Activated CD4-positive, alpha-beta T cell treated with anti-CD3 and anti-CD28 coated beads, Interleukin-2, Interleukin-6, amounts not matched to agents 100 ng/mL and 50 ng/mL, durations not matched to agents 16 hours and 8 hours (primary cell): ENCODE measurements at places on chromosomes 6 and 20.

GRCh38 chr6:51467231-51467952, 620.0 kb downstream of the PKHD1 start:
- DNase-seq, result no peak

- DNase-seq, result no peak
Observed at GRCh38 chr20:41100001-41100480, 37.3 kb upstream of the PLCG1 start.

- DNase-seq, result no peak
Observed at GRCh38 chr6:134722200-134722870, 227.6 kb downstream of the ALDH8A1 start.

DNA sequence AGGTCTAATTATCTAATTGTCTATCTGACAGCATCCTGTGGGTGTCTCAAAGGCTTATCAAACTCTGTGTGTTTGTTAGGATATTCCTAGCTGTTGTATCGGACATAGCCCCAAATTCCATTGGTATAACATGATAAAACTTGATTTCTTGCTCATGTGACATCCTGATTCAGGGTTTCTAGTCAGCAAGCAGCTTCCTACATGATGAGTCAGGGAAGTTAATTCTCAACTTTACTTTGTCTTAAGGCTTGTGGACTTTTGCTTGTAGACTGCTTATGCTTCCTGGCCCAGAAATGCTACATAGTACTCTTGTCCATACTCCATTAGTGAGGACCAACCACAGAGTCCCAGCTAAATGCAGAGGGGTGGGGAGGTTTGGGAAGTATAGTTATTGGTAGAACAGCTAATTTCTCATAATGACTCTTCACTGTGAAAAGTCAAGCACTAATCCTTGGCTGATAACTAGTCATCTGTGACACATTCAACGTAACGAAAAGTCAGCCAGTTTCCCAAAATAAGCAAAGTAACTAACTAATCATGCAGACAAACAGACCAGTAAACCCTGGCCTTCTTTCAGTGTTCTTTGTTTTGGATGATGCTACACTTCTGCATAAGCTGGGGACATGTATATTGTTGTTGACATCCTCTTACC, 25.8 kb downstream of the NKAIN2 start:
- no peak for DNase-seq

DNA sequence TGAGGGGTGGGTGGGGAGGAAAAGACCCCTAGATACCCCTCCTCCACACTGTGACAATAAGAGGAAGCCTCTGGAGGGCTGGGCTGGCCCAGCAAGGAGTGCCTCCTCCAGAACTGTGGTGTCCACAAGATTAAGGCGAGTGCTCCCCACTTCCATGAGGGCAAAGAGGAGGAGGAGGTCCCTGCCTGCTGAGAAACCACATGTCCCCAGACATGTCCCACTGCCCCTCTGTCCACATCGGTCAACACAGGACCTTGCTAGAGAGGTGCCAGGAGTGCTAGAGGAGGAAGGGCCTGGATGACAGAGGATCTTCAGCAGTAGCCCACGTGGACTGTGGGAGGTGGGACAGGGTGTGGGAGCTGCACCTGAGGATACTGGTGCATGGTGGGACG, 3.1 kb downstream of the RAET1G start:
- no peak for DNase-seq

GRCh38 chr6:14222956-14223355, 105.4 kb downstream of the CD83 start:
- DNase-seq, result no peak

DNA sequence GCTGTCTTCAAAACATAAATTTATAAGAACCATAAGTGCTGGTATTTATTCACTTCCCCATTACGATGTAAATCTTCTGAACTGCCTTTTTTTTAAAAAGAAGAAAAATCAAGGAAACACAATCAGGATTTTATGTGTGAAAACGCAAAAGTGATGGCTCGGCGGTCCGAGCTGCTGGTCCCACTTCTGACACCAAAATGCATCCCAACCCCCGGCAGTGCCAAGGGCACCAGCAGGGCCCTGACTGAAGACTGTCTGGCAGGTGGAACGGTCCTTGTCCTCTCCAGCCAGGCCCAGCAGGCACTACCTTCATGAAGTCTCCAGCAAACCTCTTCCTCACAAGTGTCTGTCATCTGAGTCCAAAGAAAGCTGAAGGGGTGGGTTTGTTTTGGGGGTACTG, 41.2 kb downstream of the TBC1D7 start:
- no peak for DNase-seq

GRCh38 chr6:52551483-52552277, 25.2 kb downstream of the TRAM2 start:
- no peak for DNase-seq

DNA sequence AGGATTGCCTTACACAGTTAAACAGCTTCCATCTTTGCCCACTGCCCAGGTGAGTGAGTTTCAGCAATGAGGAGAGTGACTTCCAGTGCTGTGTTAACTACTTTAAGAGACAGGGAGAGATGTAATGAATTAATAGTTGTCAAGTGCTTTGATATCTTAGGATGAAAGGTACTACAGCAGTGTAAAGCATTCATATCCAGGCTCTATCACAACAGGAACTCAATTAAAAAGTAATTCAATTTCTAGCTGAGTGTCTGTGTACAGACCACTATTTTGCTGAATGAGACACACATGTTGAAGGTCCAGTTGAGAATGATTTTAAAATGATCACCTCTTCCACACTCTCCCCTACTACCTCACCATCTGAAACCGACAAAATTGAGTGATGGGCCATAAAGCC, 70.7 kb upstream of the BEND3 start:
- DNase-seq, result no peak

DNA sequence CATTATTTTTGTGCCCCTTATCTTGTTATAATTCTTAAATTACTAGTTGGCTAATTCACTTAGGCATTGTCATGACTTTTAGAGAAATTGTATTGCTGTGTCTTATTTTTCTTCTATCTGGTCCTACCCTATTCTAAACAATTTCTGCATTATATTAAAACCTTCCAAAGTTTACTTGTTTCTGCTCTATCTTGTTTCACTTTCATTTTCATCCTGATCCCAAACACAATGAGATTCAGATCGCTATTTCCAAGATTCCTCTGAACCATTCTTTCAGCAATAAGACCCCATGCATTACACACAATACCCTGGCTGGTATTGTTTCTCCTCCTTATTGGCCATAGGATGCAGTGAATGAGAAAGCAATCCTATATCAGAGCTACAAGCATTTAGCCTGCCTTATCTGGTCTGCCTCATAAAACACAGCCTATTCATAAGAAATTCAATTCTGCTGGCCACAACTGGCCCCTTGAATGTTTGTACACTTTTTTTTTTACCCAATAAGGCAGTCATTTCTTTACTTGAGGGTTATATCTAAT, 69.9 kb upstream of the POU3F2 start:
- no peak for DNase-seq

DNA sequence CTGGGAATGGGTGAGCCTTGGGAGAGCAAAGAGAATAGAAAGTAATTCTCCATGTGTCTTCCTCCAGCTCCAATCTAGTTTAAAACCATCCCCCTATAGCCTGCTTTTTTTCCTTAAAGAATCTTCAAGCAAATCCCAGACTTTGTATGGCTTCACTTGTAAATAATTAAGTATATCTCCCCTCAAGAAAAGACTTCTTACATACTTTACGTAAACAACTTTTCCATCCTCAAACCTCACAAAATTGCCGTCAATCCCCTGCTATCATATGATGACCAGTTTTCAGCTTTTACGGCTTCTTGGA, 88.5 kb upstream of the PHACTR3 start:
- DNase-seq, result no peak

GRCh38 chr6:112881828-112882780, 535.0 kb downstream of the RFPL4B start:
- no peak for DNase-seq

- no peak for DNase-seq
Observed at GRCh38 chr6:131103296-131103695, 32.0 kb upstream of the AKAP7 start.

GRCh38 chr6:107045826-107046675, 18.1 kb downstream of the MTRES1 start:
- DNase-seq, result no peak

DNA sequence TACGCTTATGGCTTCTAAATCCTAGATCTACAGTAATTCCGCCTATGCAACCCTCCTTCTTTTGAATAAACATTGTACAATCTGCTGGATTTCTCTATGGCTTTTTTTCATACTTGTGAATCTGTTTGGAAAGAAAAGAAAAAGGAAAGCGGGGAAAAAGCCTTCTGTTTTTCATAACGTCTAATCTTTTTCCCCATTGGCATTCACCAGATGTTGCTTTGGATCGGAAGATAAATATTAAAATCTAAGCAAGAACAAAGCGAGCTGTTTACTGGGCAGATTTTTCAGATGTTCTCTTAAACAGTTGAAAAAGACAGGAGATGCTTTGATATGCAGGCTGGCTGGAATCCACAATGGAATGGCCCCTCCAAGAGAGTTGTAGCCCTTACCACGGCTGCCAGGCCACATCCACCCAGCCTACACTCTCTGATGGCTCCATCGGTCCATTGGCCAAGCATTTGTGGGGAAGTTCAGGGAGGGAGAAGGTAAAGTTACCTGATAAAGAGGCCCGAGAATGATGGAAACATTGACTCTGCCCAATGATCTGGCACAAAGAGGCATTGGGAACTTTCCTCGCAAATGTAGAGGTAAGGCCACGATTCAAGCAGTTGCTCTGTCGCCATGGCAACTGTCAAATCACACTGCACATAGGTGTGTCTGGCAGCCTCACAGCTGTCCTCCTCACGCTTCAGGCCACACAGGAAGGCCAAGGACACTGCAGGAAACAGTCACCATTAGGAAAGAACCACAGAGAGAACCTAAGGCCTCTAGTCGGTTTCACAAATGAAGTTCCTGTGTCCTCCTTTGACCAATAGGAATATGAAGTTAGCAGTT, 70.3 kb downstream of the PKHD1 start:
- no peak for DNase-seq

GRCh38 chr6:18314317-18314997, 50.1 kb upstream of the DEK start:
- DNase-seq, result no peak

DNA sequence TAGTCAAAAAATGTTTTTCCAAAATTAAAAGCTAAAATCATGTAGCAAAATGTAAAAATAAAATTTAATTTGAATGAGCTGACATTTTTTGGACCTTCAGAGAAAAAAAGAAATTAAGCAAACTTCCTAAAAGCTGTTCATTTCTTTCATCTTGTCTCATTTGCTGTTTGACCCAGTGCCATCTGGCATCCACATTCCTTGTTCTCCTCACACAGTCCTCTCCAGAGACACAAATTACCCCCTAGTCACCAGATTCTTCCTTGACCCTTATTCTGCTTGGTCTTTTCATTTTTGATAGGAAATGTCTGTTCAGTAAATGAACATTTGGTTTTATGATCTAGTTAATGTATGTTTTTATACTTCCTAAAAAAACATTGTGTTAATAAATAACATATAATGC, 55.2 kb downstream of the HDDC2 start:
- DNase-seq, result no peak

DNA sequence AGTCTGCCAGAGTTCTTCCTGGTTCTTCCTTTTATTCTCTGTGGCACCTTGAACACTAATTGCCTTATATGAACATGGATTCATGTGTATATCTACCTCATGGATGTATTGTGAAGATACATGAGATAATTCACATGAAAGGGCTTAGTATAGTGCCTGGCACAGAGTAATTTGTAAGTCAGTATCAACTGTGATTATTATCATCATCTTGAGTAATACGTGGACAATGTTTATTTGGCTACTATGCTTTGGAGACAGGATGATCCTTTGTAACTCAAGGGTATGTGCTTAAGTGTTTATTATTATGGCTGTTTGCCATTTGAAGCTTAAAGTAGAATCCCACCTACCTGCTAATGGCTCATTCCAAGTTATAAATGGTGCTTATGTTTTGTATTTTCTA, 16.0 kb downstream of the DOP1A start:
- no peak for DNase-seq

- no peak for DNase-seq
Observed at GRCh38 chr6:9250852-9251251, 815.5 kb upstream of the SLC35B3 start.

- peak; percentile 10 for DNase-seq
Observed at GRCh38 chr6:116695401-116695800, 14.4 kb downstream of the KPNA5 start.

DNA sequence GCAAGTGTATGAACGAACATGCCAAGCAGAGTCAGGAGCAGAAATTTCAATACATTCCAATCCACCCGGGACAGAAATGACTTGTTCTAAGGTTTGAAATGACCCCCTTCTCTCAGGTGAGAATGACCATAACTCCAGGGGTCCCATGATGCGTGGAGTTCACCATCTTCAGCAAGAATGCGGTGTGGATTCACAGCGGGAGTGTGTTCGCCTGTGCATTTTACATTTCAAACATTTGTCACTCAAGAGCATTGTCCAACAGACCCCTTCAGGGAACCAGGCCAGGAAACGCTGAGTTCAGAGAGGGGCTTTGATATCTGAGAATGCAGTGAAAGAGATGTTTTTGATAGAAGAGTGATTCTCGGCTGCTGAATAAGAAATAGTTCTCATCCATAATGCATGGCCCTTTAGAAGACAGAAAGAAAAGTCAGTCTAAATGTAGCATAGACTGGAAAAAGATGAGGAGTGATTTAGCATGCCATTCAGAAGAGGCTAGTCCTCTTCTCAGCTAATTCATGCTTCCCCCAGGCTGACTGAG, 200.3 kb upstream of the KCNG1 start:
- DNase-seq, result no peak

- peak; percentile 23 for DNase-seq
Observed at GRCh38 chr6:33172688-33173534, 19.4 kb downstream of the COL11A2 start.

GRCh38 chr6:105357165-105357564, 45.7 kb downstream of the PREP start:
- no peak for DNase-seq

GRCh38 chr20:47843886-47844567, 58.7 kb upstream of the SULF2 start:
- no peak for DNase-seq

DNA sequence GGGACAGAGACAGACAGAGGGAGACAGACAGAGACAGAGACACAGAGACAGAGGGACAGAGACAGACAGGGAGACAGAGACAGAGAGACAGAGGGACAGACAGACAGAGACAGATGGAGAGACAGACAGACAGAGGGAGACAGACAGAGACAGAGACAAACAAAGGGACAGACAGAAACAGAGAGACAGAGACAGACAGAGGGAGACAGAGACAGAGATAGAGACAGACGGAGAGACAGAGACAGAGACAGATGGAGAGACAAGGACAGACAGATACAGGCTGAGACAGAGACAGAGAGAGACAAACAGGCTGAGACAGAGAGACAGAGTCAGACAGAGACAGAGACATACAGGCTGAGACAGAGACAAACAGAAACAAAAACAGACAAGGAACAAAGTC, 39.4 kb upstream of the PHACTR3 start:
- no peak for DNase-seq

GRCh38 chr6:144715344-144715743, 430.2 kb downstream of the UTRN start:
- DNase-seq, result no peak
